SJCRH30 (cell line): ENCODE measurements at places on chromosomes 5 and 9. TPM values are rescaled to one million over a fixed set of nuclear protein-coding genes. Genes with fewer than 3 reads are reported as not detected.
A peak's percentile ranks its signal among the peaks of the same experiment; 100 is the strongest.

GRCh38 chr9:123108976-123109375 is 75.5 kb downstream of the GPR21 start:
- peaks cover 11% of the 10 kb centered on the region for H3K4me1 ChIP-seq
- no peak for DNase-seq
- no peaks in the 10 kb centered on the region for H3K27me3 ChIP-seq
- H3K27ac ChIP-seq: no peak overlapping the region
- no peak overlapping the region for H3K4me3 ChIP-seq

DNA sequence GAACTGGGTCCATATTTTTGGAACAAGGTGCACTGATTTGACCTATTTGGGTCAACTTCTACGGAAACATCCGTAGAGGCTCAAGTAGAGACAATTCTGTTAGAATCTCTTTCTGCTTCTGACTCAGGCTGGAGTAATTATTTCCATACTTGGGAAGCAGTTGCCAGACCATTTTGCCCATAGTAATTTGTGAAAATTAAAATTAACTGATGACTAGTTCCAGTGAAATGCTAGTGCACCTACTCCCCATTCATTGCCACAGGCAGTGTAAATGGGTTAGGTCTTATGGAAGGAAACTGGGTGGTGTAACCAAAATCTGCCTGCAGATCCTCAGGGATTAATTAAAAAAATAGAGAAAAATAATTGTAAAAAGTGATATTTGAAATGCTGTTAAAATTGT is 201.1 kb downstream of the TENT4A start:
- no peaks in the 10 kb centered on the region for H3K27me3 ChIP-seq
- no peaks in the 10 kb centered on the region for H3K4me1 ChIP-seq
- no peak overlapping the region for H3K4me3 ChIP-seq
- H3K36me3 ChIP-seq: no peaks in the 10 kb centered on the region
- H3K27ac ChIP-seq: no peak overlapping the region

Gene KCNN2
- not detected in 2 replicates for total RNA-seq

- no peaks in the 10 kb centered on the region for H3K36me3 ChIP-seq
- DNase-seq: no peak
- no peaks in the 10 kb centered on the region for H3K4me1 ChIP-seq
- H3K27ac ChIP-seq: no peak overlapping the region
These were observed 753.9 kb upstream of the PTPRD start for GRCh38 chr9:11366585-11367129.

- H3K4me3 ChIP-seq: no peak overlapping the region
- H3K27ac ChIP-seq: no peak overlapping the region
- H3K4me1 ChIP-seq: 0 out of 2 replicates have a peak, but pooled peaks cover 4% of the 10 kb centered on the region
- peaks cover 14% of the 10 kb centered on the region for H3K27me3 ChIP-seq
- no peaks in the 10 kb centered on the region for H3K36me3 ChIP-seq
These were observed 29.6 kb downstream of the DNM1 start for GRCh38 chr9:128232528-128233428.

Gene NR4A3
- 0.13 and 0.32 TPM in 2 replicates for total RNA-seq

DNA sequence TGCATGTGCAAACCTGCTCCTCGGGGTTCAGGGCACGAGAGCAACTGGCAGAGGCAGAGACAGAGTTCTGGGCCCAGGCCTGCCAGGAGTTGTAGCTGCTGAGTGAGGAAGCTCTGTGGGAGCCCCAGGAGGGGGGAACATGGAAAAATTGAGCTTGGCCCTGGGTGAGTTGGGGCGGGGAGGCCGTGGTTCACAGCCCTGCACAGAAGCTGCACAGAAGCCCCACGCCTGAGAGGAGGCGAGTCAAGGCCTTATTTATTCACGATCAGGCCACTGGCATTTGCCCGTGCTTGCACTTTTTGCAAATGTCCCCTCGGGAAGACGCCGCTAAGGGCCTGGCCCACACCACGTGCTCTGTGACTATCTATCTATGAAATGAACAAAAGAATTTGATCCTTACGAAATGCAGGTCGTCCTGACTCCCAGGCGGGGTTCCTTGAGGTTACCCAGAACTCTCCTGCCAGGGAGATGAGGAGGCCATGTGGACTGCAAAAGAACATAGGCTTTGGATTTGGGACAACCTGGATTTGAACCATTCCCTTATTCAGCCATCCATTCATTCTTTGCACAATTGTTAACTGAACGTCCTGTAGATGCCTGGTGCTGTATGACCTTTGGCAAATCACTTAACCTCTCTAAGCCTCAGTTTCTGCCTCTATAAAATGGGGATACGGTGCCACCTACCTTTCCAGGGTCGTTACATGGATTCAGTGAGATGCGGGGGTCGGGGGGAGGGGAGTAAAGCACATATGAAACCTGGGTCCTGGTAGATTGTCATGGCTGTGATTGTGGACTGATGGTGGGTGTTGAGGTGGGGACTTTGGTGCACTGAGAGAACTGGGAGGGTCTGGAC is 17.9 kb downstream of the COL27A1 start:
- no peak for DNase-seq
- no peak overlapping the region for H3K4me3 ChIP-seq
- peaks cover 14% of the 10 kb centered on the region; the same call in 1 of the 2 replicates for H3K36me3 ChIP-seq

DNA sequence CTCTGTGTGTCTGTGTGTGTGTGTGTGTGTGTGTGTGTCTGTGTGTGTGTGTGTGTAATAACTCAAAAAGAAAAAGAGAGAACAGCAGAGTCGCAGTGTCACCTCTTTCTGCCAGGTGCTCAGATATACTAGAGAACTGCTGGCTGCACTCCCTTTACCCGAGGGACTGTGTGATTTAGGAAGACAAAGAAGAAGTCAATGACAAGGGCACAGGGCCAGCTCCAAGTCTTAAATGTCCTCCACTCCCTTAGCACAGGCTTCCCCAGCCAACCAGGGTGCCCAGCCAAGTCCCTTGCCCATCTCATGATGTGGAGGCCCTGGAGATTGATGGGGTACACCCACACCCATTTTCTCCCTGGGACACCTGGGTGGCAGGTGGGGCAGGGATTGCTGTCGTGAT is 8.7 kb downstream of the CCNJL start:
- DNase-seq: no peak
- no peak overlapping the region for H3K27ac ChIP-seq
- H3K36me3 ChIP-seq: no peaks in the 10 kb centered on the region; the same call in 1 of the 2 replicates

DNA sequence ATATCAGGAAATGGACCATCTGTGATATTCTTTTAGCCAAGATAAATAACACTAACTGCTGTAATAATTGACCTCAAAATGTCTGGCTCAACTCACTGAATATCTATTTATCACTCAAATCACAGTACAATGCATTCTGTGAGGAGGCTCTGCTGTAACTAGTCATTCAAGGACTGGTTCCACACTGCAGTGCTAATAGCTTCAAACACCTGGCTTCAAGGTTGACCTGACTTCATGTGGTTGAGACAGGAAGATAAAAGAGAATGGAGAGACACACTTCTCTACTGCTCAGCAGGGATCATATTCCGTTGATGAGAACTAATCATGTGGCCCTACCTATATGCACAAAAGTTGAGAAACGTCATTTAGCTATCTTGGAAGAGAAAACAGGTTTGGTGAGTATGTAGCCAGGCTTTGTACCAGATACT is 3.4 kb upstream of the RHOBTB3 start:
- no peak overlapping the region for H3K27ac ChIP-seq
- H3K4me1 ChIP-seq: peaks cover 19% of the 10 kb centered on the region
- DNase-seq: no peak
- H3K36me3 ChIP-seq: 0 out of 2 replicates have a peak, but pooled peaks cover 2% of the 10 kb centered on the region
- no peaks in the 10 kb centered on the region for H3K27me3 ChIP-seq
- H3K4me3 ChIP-seq: no peak overlapping the region

Gene UBLCP1
- total RNA-seq: 26.4 and 28.7 TPM in 2 replicates

DNA sequence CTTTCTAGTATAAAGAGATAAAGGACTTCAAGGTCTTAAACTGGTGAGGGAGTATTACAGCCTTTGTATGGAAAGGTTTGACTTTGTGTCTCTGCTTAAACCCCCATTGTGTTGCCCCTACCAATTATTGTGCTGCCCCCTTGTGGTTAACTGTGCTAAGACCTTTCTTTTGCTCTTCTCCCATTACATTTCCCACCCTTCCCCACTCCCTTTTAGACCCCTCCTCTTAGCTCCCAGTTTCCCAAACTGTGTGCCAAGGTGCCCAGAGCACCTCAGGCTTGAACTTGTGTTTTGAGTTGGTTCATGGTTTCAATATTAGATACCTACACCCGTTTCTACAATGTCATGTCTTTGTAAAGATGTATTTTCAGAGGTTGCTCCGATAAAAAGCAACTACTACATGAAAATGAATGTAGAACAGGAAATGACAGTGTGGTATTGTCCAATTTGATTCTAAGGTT is 2.9 kb downstream of the JAK2 start:
- no peaks in the 10 kb centered on the region for H3K27me3 ChIP-seq
- no peak overlapping the region for H3K27ac ChIP-seq
- no peaks in the 10 kb centered on the region for H3K36me3 ChIP-seq
- peak; percentile 64 for DNase-seq
- no peak overlapping the region for H3K4me3 ChIP-seq
- no peaks in the 10 kb centered on the region for H3K4me1 ChIP-seq

DNA sequence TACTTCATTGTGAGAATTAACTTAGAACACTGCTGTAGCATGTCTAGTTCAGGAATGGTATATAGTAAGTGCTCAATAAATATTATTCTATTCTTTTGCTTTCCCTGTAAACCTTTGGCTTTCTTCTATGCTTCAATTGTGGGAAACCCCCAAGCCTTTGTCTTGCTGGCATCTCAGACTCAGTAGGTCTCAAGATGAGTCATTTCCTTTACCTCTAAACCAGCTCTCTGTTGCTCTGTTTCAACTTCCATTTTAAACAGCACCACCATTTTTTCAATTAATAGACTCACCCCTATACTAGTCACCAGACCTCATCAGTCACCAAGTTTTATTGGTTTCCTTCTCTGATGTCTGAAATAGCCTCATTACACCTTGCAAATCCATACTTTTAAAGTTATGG is 43.5 kb downstream of the DMAC1 start:
- H3K4me3 ChIP-seq: no peak overlapping the region
- DNase-seq: no peak
- no peaks in the 10 kb centered on the region for H3K4me1 ChIP-seq

DNA sequence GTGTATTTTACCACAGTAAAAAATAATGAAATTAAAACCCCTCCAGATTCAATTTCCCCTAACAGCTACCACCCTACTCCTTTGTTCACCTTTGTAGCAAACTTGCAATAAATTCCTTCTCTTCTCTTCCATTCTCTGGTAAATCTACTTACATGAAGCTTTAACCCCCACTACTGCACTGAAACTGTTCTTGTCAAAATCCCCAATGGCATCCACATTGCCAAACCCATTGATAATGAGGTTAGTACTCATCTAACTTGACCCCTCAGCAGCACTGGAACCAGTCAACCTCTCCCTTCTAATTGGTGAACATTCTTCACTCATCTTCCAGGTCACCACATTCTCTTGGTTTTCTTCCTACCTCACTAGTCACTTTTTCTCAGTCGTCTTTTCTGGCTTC is 29.6 kb downstream of the NRG2 start:
- DNase-seq: no peak
- H3K27ac ChIP-seq: no peak overlapping the region
- no peaks in the 10 kb centered on the region for H3K36me3 ChIP-seq
- H3K4me1 ChIP-seq: no peaks in the 10 kb centered on the region
- no peak overlapping the region for H3K4me3 ChIP-seq
- H3K27me3 ChIP-seq: peaks cover 11% of the 10 kb centered on the region

DNA sequence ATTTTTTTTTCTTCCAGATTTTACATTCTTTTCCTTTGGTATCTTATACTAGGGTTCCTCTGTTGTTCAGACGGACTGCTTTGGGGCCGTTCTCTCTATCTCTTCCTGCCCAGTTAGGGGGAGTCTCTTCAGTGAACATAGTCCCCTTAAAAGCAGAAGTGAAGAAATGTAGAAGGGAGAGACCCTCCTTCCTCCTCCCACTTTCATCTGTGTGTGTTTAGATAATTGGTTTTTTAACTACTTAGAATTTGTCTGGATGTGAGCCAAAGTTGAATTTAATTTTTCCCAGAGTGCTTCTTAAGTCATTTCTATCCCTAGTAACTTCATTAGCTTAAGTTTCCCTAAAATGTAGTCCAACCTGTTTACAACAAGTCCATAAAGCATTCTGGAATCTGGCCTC is 167.5 kb downstream of the HACD4 start:
- no peaks in the 10 kb centered on the region for H3K4me1 ChIP-seq
- no peak for DNase-seq
- no peak overlapping the region for H3K27ac ChIP-seq
- no peaks in the 10 kb centered on the region for H3K36me3 ChIP-seq

GRCh38 chr5:128549496-128549895 is 11.5 kb upstream of the FBN2 start:
- H3K27ac ChIP-seq: no peak overlapping the region
- DNase-seq: no peak
- H3K4me3 ChIP-seq: no peak overlapping the region
- H3K4me1 ChIP-seq: no peaks in the 10 kb centered on the region

DNA sequence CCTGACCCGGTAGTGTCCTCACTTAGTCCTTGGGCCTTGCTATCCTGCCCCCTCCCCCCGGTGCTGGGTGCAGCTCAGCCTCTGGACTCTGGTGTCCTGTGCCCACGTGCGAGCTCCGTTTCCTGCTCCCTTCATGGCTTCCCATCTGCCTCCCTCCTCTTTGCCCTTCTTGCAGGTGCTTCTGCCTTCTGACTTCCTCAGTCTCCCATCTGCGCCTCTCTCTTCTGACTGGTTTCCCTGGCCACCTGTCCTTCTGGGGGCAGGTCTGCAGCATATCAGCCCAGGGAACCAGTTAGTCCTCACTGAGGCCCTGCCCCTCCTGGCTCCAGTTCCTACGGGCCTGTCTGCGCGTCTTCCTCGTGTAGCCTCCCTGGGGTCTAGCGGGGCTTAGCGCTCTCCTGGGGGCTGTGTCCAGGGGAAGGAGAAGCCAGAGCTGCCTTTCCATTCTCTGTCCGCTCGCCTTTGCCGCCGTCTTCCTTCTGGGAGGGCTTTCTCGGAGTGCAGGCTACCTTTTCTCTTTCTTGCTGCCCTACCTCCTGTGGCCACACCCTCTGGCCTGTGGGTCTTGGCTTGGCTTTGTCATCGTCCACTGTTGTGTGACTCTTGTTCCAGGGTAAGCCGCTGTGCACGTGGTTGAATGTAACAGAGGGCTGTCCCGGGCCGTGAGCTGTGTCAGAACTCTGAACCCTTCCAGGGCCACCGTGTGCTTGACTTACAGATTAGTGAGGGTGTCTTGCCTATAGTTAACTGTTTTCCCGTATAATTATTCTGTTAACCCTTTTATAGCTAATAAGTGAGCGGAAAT is 51.8 kb downstream of the EHMT1 start:
- no peak overlapping the region for H3K4me3 ChIP-seq
- DNase-seq: no peak
- H3K4me1 ChIP-seq: no peaks in the 10 kb centered on the region

GRCh38 chr9:115992834-115993233 is 160.8 kb upstream of the PAPPA start:
- no peak overlapping the region for H3K27ac ChIP-seq
- H3K4me1 ChIP-seq: no peaks in the 10 kb centered on the region; the same call in 1 of the 2 replicates
- no peaks in the 10 kb centered on the region for H3K36me3 ChIP-seq
- H3K27me3 ChIP-seq: no peaks in the 10 kb centered on the region
- DNase-seq: no peak

- no peaks in the 10 kb centered on the region for H3K4me1 ChIP-seq
- DNase-seq: no peak
- no peaks in the 10 kb centered on the region for H3K27me3 ChIP-seq
These were observed 887 bp upstream of the MAP3K1 start for GRCh38 chr5:56814361-56814962.

Gene GRXCR2
- not detected in 2 replicates for total RNA-seq
